ENCODE measurements at places on chromosomes 7 and 10.

DNA sequence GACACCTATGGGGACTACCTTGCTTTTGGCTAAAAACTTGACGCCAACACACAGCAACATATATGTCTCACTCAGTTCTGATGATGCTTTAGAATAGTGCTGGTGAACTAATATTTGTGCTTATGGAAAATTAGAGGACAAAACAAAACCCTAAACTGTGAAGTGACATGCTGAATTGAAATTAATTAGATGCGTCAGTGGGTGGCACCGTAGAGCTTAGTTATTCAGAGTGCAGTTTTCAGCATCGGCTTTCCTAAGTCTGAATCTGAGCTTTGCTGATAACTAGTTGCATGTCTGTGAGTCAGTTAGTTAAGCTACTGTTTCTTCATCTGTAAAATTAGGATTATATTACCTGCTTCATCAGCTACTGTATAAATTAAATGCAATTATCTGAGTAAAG is 245.0 kb upstream of the SORCS1 start:
- DNase-seq, result no peak

DNA sequence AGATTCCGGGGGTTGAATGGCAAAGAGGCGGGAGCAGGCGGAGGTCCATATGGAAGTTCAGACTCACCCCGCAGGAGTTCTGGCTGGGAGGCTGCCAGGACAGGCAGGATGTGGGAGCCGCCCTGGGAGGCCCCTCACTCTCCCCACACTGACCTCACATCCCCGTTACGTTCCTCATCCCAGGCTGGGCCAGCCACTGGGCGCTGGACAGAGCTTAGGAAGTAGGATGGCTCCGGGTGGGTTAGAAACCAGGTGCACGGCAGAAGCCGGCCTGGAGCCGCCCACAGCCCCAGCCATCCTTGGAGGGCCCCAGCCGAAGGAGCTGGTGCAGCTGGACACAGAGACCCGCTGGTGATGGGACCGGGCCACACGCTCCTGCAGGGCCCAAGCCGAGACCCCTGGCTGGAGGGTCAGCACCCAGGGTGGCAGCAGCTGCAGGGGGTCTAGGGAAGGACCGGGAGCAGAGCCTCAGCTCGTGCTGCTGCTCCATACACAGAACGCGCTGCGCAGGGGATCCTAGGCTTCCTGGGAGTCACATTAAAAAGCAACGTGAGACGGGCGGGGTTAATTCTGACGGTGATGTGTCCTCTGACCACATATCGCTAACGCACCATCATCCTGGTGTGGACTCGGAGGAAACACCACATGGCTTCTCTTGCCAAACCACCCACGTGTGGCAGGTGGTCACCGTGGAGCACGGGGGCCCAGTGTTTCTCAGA is 98.6 kb upstream of the DIP2C start:
- no peak for DNase-seq

DNA sequence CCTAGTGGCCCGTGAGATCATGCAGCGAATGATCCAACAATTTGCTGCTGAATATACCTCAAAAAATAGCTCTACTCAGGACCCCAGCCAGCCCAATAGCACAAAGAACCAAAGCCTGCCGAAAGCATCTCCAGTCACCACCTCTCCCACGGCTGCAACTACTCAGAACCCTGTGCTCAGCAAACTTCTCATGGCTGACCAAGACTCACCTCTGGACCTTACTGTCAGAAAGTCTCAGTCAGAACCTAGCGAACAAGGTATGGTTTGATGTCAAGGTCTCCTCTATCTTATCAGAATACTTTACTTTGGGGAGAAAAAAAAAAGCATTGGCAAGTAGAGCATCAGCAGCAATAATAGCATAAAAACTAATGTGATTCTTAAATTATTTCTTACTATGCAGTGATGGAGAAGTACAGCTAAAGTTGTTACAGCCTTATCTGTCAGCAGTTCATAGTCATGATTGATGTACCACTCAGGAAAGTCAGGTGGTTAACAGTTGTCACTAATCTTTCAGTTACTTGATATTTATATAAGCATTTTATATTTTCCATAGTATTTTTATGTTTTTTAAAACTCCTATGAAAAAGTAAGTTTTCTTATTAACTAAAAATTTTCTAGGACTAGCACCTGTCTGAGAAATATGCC is 117.1 kb downstream of the LCOR start:
- no peak for DNase-seq

DNA sequence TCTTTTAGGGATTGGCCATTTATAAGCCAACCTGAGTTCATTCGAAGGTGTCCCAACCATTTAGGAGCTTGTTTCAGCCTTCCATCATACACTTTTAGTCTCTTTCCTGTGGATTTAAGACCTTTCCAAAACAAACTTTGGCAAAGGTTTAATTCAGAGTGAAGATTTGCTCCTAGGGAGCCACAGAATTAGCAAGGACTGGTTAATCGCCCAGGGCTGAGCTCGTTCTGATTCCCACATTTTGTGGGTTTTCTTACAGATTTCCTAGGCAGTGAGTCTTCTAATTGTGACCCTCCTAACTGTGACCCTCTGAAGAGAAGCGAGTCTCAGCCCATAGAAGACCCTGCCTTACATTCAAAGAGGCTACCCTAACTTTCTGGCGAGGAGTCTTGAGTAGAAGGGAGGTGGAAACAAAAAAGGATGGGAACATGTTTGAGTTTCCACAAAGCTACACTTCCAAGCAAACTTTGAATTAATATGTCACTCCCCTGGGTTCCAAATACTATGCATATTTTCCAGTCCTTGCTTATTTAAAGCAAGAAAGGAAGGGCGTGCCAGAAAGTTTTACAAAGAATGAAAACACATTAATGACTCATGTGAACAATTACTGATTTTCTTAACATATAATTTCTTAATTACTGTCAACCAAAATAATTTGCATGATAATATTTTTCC is 118.3 kb downstream of the ARID5B start:
- no peak for DNase-seq

GRCh38 chr7:80450621-80451308 is 61.1 kb downstream of the GNAT3 start:
- DNase-seq, result no peak

DNA sequence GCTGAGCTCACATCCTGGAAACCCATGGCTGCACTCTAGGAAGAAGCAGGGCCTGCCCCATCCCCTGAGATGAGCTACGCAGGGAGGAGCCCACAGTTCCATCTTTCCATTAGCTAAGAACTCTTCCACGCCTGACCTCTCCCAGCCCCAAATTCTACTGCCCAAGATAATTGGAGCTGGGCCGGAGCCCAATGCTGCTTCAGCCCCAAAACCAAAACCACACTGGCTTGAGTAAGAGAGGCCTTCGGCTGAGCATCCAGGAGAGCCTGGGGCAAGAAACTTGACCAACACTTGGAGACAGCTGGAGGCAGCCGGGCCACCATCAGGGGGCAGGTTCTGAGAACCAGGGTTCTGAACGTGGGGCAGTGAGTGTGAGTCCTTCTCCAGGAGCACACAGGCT is 116.1 kb upstream of the ZMIZ1 start:
- no peak for DNase-seq

- no peak for DNase-seq
These were observed 152.5 kb downstream of the PPP1R9A start for GRCh38 chr7:95059842-95060313.

DNA sequence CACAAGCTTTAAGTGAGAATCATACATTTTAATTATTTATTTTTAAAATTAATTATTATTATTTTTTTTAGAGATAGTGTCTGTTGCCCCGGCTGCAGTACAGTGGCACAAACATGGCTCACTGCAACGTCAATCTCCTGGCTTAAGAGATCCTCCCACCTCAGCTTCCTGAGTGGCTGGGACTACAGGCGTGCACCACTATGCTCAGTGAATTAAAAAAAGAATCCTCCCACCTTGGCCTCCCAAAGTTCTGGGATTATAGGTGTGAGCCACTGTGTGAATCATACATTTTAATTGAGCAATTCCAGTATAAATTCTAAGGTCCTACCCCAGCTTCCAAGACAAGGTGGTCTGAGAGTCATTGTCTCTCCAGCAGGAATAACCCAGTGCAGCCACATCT is 172.4 kb downstream of the JAZF1 start:
- DNase-seq, result no peak

- DNase-seq, result no peak
These were observed 148.1 kb downstream of the SLC16A9 start for GRCh38 chr10:59561477-59562121.

DNA sequence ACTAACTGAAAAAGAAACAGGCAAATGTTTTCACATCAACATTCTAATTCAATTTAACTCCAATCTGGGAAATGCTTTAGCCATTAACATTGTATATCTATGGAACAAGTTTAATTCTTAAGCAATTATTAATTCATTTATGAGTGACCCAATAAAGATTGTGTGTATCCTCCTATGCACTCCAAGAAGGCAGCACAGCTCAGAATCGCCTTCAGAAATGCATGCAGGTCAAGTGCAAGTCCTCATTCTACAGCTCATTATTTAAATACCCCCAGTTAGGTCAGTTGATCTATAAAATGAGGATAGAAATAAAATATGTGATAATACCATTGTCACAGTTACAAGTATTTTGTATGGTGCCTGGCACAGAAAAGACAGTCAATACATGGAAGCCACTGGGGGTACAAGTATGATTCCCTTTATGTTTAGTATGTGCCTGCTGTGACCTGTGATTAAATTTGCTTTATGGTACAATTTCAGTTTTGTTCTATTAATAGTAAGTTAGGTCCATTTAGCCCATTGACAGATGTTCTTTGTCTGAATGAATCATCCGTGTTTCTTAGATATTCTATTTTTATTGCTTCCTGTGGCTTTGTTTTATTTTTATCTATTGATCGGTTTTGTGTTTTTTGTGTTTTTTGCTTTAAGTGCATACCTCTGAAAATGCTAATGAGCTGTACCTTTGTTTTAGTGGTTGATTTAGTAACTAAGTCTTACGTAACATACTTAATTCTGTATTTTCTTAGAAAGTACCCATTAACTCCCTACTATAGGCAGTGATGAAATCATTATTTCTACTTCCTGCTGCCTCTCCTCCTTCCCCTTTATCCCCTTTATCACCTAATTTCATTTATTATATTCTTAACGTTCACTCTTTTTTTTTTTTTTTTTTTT is 42.8 kb downstream of the CPXM2 start:
- no peak for DNase-seq

DNA sequence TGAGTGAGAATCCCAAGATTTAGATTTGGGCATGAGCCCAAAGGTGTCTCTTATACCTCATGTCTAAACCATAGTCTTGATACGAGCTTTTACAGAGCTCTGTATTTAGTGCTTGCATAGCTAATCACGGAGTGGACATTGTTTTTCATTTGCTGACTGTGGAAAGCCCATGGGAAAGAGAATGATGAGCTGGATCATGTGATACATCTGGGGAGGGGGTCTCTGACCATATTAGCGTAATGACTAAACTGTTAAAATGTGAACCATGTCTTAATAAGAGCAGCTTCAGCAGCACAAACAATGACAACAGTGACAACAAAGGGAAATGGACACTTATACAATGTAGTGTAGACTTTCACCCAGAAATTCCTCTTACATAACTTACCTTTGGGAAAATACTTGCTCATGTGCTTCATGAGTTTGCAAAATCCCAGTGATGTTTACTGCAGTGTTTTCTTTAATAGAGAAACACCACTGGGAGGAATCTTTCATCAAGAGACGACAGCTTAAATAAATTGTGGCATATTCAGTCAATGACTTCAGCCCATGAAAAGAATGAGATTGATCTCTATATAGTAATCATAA is 44.0 kb upstream of the ITGB1 start:
- DNase-seq, result no peak

Data from activated naive CD4-positive, alpha-beta T cell (primary cell).